ENCODE measurements at places on chromosomes 1 and 21.
A peak's percentile ranks its signal among the peaks of the same experiment; 100 is the strongest.

- DNase-seq: no peak
These were observed 5.8 kb downstream of the GALNT2 start for GRCh38 chr1:230072866-230073265.

- DNase-seq: no peak
These were observed 46.2 kb upstream of the SSX2IP start for GRCh38 chr1:84736445-84736844.

GRCh38 chr1:84479998-84480397, 932 bp downstream of the RPF1 start:
- DNase-seq: no peak

DNA sequence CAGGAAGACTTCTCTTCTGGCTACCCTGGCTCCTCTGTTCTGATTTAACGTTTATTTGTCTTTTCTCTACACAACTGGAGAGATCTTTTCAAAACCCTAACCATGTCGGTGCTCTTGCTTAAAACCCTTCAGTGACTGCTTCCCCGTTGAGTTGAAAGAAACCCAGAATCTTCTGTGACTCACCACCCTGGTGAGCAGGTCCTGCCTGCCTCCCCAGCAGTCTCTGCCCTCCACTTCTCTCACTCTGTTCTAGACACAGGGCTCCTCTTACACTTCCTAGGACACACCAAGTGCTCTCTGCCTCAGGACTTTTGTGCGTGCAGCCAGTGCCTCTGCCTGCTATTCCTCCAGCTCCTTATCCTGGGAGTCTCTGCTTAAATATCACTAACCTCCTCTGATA, 131.4 kb downstream of the IER5 start:
- no peak for DNase-seq

GRCh38 chr1:214946615-214947014, 135.9 kb upstream of the KCNK2 start:
- DNase-seq: no peak

DNA sequence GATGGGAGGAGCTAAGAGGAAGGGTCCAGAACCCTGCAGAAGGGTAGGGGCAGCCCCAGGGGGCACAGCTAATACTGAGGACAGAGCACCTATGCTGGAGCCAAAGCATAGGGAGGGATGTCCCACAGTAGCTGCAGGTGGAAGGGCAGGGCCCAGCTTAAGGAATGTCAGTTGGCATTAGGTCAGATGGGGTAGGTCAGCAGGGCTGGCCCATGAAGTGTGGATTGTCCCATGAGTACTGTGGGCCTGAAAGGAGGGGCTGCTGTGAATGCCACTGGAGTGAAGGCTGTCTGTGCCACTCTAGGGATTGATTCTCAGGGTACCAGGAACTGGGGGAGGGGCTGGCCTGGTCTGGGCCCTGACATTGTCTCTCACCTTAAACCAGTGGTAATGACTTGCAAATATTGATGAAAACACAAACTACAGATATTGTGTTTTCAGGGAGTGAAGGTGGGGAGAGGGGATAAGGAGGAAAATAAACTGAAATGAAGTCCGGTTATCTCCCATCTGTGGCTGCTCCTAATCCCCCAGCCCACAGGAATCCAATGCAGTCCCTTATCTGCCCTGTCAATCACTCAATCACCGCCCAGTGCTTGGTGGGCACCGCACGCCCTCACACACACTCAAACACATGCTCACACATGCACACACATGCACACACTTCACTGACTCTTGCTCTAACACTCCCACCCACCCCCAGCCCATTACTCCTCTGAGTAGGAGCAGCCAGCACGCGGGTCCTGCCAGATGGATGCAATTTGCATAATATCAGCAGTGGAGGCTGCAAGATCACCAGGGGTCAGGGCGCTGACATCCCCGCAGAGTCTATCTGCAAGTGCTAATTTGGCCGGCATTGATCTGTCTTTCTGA, 27.8 kb downstream of the DMAP1 start:
- no peak for DNase-seq

GRCh38 chr1:10640843-10641553, 155.4 kb downstream of the CASZ1 start:
- no peak for DNase-seq

DNA sequence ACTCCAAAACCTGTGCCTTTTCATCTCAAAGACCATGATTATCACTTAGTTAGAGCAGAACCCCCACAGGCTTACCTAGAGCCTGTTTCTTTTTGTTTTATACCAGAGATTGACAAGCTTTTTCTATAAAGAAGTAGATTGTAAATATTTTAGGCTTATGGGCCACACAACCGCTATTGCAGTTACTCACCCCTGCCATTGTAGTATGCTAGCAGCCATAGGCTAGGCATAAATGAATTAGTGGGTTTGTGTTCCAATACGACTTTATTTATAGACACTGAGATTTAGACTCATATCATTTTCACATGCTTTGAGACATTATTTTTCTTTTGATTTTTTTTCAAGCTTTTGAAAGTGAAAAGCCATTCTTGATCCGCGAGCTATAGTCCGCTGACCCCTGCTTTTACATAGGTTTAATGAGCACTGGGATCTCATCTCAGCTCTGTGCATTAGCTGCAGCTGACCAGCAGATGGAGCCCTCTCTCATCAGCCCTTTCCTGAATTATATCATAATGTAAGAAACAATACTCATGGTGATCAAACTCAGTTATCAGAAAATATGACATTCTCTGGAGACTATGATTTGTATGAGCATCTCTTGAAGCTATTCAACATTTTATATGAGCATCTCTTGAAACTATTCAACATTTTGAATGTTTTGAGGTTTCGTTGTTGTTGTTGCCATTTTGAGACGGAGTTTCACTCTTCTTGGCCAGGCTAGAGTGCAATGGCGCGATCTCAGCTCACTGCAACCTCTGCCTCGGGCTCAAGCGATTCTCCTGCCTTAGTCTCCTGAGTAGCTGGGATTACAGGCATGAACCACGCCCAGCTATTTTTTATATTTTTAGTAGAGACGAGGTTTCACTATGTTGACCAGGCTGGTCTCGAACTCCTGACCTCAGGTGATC, 111.9 kb upstream of the L1TD1 start:
- peak; percentile 68 for DNase-seq

DNA sequence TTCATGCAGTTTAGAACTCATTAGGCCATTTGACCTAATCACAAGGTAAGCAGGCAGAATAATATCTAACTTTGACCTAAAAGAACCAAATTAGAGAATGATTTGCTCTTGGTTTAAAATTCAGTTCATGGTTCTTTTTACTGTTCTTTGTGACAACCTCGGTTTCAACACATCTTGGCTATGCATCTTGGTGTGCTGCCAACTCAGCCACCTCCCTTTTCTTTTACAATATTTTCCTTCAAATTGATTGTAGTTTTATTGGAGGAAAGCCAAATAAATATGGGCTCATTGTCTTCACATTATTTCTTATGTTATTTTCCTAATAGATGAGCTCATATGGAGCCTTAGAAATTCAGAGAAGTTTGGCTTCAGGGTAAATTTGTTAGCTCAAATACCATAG, 338.3 kb downstream of the SIPA1L2 start:
- peak; percentile 19 for DNase-seq

- DNase-seq: peak; percentile 99
These were observed 23.6 kb upstream of the DNM3 start for GRCh38 chr1:171817511-171818265.

DNA sequence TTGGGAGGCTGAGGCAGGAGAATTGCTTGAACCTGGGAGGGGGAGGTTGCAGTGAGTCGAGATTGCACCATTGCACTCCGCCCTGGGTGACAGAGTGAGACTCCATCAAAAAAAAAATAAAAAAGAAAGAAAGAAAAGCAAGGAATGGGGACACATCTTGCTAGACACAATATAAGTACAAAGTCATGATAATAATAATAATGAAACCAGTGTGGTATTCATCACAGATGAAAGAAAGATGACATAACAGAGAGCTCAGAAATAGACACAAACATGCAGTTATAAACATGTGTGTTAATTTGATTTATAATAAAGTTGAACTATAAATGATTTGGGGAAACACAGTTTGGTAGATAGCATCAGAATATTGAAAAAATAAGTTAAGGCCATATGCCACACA, 264.1 kb downstream of the SRGAP2C start:
- no peak for DNase-seq

GRCh38 chr1:226026833-226027232, 27.7 kb upstream of the SDE2 start:
- no peak for DNase-seq

- no peak for DNase-seq
These were observed 56.3 kb downstream of the CSMD2 start for GRCh38 chr1:34108711-34109110.

GRCh38 chr1:192566657-192567056, 8.9 kb upstream of the RGS1 start:
- DNase-seq: no peak

Data from PC-3 (cell line).